Activated CD8-positive, alpha-beta memory T cell treated with anti-CD3 and anti-CD28 coated beads for 4 hours (primary cell): ENCODE measurements at places on chromosomes 2 and 18.

DNA sequence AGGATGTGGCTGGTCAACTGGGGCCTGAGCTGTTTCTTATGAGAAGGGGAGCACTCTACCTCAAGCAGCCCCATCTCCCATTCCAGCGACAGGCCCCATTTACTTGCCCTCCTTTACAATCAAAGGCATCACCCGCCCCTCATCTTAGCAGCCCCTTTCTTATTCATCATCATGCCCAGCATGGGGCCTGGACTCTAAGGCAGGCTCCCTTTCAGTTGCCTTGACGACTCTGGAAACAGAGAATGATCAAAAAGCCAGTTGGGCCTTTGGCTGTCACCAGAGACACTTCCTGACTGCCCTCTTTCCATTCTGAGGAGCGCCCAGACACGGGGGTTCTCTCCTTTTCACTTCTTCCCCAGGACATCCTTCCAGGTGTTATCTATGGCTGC, 11.2 kb downstream of the CELF4 start:
- DNase-seq, result no peak

- DNase-seq, result no peak
Observed at GRCh38 chr2:232369126-232369951, 9.2 kb upstream of the ALPP start.

- no peak for DNase-seq
Observed at GRCh38 chr2:44937688-44938240, 3.7 kb upstream of the SIX3 start.

DNA sequence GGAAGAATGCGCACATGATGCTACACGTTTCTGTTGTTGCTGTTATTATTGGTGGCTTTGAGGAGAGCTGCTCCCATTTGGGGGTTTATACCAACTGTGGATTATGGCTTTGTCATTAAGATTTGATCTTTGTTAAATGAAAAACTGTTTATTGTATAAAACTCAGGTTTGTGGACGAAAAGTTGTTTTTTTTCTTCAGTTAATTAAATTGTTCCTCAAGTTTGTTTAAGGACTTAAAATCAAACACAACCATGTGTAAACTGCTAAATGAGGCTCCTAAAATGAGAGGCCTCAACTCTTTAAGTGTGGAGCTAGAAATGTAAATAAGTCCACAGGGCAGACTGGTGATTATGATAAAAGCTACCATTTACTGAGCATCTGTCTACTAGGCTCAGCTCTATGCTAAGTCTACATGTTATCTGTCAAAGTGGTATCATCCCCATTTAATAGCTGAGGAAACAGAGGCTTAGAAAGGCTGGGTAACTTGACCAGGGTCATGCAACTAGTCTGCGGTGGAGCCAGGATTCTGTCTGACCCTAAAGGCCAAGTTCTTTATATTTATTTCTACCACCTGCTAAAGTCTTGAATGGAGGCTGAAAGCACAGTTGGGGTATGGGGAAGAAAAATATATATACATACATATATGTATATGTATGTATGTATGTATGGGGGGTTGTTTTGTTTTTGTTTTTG, 4.1 kb downstream of the MYCN start:
- no peak for DNase-seq

GRCh38 chr2:71561441-71562267, 108.3 kb downstream of the DYSF start:
- no peak for DNase-seq

- no peak for DNase-seq
Observed at GRCh38 chr2:81247648-81248047, 943.1 kb upstream of the LRRTM1 start.

DNA sequence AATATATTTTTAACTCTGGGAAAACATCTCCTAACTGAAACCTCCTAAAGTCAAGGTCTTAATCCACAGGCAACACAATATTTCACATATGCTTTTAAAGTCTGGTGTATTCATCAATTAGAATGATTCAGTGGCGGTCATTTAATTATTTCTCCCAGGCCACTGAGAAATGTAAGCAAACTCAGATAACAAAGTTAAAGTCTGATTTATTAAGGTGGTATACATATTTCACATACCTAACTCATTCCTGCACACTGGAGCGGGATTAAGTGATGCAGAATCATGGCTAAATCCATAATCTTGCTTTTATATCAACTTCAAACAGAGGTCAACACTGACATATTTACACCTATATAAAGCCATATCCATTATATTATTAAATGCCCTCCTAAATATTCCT, 43.7 kb downstream of the FRZB start:
- no peak for DNase-seq

DNA sequence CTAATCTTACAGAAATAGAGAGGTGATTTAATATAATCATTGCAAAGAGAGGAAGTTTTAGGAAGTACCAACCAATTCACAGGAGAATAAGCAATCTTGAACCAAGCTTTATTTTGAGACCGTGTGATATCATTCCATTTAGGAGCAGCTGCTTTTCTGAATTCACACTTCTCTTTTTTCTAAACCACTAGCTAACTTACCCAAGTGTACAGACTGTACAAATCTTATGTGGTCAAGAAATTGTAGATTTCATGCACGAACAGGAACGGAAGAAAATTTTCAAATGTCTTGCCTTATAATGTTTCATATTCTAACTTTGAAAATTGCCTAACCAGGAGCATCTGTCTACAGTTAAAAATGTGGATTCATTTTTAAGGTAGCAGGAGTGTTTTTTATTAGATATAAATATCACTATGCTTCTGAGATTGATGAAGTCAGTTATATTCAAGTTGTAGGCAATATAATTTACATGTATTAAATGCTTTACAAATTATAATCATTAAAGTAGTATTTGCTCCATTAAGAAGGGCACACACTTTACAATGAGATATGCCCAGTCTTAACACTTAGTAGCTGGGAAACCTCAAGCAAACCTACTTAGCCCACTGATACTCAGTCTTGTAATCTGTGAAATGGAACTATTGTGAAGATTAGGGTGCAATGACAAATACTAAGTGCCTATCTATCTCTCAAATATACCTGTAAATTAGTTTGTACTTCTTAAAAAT, 302.2 kb upstream of the STON1 start:
- DNase-seq, result no peak

- no peak for DNase-seq
Observed at GRCh38 chr2:196278491-196278911, 107.1 kb upstream of the STK17B start.

GRCh38 chr2:122244598-122245229, 489.3 kb downstream of the TSN start:
- no peak for DNase-seq

DNA sequence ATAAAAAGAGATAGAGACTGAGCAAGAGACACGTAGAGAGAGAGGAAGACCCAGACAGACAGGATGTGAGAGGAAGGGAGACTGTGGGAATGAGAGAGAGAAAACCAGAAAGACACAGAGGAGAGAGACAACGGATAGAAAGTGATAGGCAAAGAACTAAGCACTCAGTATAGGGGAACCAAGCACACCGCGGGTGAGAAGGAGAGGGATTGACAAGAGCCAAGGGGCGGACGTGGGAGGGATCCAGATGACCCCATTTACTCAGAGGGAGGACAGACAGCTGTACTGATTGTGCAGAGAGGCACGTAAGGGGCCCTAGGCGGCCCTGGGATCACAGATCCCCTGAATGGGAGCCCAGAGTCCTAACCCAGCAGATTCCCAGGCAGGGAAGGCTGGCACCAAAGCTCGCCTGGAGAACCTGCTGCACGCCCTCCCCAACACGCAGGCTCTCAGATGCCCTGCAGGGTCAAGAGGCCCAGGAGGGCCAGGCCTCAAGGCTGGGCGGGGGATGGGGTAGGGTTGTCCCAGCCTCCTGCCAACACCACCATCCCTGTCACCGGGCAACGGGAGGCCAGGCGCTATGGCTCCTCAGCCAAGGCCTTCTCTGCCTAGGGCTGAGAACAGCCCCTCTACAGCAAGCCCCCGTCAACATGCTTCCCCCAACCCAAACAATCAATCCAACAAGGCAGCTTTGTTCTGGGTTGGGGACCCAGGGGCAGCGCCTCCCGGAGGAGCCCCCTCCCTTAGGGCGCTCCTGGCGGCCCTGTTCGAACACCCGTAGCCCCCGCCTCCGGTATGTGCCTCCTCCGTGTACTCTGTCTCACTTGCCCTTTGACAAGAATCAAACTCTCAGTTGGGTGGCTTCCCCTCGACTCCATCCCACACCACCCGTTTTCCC, 579 bp downstream of the LOXL3 start:
- DNase-seq, result no peak

DNA sequence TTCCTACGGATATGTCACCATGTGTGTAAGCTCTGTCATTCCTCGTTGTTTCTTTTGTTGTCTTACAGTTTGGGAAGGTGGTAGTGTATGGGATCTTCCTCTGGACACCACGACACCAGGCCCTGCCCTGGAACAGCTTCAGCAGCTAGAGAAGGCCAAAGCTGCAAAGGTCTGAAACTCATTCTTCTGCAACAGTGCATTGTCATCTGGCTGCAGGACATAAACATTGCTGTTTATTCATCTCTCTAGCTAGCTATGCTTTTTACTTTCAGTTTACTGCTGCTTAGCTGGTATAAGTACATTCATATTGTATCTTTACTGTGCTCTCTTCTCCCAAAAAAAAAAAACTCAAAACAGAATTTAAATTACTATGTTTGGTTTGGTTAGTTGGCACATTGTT, 39.2 kb upstream of the KCNJ13 start:
- DNase-seq, result no peak

DNA sequence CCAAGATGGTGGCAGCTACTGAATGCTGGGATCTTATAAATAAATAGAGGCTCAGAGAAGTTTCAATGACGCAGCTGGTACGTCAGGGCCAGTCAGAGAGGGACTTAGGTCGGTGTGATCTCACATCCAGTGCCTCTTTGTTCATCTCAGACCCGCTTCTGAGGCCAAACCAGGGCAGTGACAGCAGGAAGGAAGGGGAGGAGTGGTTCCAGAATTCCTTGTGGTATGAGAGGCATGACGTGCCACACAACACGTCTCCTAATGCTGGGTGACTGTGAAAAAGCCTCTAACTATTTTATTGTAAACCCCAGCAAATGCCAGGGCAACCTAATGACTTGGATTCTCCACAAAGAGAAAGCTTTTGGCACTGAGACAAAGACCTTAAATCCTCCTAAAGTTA, 423.3 kb downstream of the LPIN1 start:
- DNase-seq, result no peak

DNA sequence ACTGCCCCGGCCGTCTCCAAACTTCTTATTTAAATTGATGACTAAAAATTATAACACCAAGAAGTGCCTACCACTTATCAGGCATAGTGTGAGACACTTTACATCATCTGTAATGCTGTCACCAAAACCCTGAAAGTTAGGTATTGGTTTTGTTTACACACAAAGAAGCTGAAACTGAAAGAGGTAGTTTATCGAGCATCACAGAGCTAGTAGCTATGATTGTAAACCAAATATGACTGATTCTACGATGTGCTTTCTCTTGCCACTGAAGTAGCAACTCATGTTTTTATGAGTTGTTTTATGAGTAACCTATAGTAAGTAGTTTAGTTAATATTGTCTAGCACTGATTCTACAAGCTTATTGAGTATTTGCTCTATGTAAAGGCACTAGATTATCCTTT, 31.5 kb downstream of the DYNC1I2 start:
- no peak for DNase-seq

DNA sequence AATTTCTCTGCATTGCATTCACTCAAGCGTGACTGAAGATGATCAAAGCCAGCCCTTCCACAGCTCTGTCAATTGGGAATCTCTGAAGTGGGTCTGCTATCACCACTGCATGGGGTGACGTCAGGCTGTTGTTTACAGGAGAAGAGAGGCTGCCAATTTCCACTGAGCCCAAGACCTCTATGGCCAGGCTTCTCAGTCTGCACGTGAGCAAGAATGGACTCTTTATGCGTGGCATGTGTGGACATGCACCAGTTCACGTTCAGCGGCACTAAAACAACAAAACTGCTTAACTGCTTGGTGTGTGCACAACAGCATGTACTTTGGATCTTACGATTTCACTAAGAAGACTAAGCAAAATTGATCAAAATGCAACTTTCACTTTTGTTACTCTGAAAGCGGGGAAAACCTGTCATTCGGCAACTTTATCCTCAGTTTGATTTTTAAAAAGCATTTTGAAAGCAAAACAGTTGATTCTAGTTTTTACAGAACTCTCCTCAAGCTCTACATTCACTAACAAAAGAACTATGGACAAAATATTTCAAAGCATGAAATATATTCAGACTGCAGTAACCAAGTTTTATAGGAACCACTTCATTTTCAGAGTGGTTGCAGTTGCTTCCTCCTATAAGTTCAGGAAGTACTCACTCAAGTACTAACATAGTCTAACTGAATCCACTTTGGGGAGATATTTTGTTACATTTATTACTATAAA, 77.0 kb upstream of the SERTAD2 start:
- no peak for DNase-seq

- no peak for DNase-seq
Observed at GRCh38 chr2:24538720-24539119, 47.7 kb downstream of the NCOA1 start.

GRCh38 chr2:26988058-26988860, 17.8 kb downstream of the MAPRE3 start:
- no peak for DNase-seq

GRCh38 chr2:177295484-177295883, 31.0 kb upstream of the NFE2L2 start:
- DNase-seq, result no peak

DNA sequence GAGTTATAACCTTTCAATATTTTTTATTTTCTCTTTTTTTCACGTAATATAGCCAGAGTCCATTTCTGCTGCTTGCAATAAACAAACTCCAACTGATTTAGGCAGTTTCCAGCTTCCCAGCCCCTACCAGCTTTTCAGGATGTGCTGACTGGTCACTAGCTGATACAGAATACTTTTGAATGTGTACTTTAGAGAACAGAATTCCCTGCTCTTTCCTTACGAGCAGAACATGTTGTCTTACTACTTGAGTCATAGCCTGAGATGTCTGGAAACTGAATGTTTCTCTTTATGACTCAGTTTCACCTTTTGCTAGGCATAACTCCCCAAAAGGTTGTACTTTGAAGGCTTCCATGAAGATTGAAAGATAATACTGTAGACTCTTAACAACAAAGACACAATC, 44.5 kb upstream of the KCNE4 start:
- no peak for DNase-seq
